Activated CD8-positive, alpha-beta memory T cell treated with anti-CD3 and anti-CD28 coated beads for 4 hours (primary cell): ENCODE measurements at places on chromosomes 5 and 9.

DNA sequence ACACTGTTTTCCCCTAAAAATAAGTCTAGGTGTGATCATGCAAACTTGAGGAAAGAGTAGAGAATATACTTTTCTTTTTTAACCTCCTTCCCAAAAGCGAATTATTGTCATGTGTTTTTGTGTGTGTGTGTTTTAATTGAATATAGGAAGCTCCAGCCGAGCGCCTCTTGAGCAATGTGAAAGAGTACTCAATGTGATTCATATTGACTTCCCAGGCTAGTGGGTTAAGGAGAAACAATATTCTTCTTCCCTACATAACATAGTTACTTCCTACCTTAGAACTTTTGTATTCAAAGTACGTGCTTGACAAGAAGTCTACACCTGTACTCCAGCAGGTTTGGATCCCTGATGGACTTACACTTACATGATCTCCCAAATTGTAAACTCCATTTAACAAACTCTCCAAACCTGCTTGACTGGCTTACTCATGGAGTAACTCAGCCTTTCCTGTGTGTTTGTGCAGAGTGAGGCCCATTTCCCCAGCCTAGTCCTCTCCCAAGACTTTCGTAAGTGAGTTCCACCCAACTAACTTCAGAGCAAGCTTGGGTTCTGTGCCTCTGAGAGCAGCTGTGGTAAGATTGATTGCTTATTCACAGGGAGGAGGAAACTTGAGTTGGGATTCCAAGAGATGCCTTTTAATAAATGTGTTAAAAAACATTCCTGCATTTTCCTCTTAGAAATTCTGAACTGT is 9.3 kb downstream of the SLC28A3 start:
- no peak for DNase-seq

DNA sequence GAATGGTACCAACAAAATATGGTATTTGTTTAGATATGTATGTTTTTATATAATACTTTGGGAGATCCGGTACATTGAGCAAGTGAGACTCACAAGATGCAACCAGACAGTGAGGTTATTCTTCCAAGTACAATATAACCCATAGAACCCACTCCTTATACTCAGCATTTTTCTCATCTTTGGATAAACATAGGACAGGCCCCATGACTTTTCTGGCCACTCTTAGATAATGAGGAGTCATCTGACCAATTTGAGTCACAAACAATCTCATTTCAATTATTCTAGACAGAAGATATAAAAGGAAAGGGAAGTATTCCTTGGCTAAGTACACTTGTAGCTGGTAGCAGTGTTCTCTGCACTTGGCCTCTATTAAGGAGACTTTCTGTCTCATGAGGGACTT is 150.2 kb downstream of the SGCD start:
- no peak for DNase-seq

DNA sequence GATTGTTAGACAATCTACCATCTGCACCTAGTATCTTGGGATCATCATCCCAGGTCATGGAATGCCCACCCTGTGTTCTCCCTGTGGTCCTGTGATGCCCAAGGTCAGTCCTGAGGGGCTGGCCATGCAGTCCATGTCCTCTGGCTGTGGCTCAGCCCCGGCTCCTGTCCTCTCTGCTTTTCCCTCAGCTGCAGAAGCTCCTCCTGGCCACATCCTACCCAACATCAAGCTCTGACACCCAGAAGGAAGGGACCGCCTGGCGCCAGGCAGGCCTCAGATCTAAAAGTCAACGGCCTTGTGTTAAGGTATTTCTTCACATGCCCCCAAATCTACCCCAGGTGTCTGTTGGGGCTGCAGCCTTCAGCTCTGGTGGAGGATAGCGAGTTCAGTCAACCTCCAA is 100.5 kb downstream of the PPARGC1B start:
- no peak for DNase-seq

GRCh38 chr9:109477258-109478050 is 20.7 kb downstream of the PTPN3 start:
- no peak for DNase-seq

GRCh38 chr5:35354751-35355150 is 124.5 kb upstream of the PRLR start:
- DNase-seq, result no peak

- DNase-seq, result no peak
These were observed 336.9 kb downstream of the ENC1 start for GRCh38 chr5:74303578-74303977.

- no peak for DNase-seq
These were observed 26.2 kb downstream of the CARNMT1 start for GRCh38 chr9:75001719-75002421.

DNA sequence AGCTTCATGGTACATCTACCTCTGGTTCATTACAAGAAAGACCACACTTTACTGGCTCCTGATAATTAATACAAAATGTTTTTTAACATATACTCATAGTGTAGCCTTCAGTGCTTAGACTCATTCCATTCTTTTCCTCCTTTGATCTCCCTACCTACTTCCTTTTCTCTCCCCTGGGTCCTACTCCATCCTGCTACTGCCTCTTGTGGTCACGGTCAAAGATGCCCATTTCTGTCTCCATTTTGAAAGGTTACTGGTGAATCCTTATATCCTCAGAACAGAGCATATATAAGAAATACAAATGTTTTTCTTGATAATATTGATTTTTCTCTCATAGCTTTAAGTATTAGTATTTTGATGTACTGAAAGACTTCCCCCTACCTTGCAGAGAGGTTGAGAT is 375.9 kb downstream of the ARRDC3 start:
- no peak for DNase-seq

- DNase-seq, result no peak
These were observed 4.7 kb downstream of the LNPEP start for GRCh38 chr5:96940586-96940985.
